Stimulated activated CD8-positive, alpha-beta memory T cell treated with anti-CD3 and anti-CD28 coated beads, Interleukin-12 subunit alpha, Interleukin-12 subunit beta, amount 100 ng/mL, for 4 hours (primary cell): ENCODE measurements at places on chromosomes 4 and X.
A peak's percentile ranks its signal among the peaks of the same experiment; 100 is the strongest.

DNA sequence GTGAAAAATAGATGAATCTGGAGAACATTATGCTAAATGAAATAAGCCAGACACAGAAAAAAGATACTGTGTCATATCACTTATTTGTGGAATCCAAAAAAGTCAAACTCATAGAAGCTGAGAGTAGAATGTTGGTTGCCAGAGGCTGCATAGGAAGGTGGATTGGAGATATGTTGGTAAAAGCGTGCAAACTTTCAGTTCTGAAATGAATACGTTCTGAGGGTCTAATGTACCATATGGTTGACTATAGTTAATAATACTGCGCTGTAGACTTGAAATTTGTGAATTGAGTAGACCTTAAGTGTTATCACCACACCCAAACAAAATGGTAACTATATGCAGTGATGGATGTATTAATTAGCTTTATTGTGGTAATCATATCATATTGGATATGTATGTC is 45.0 kb upstream of the UPRT start:
- DNase-seq = no peak

DNA sequence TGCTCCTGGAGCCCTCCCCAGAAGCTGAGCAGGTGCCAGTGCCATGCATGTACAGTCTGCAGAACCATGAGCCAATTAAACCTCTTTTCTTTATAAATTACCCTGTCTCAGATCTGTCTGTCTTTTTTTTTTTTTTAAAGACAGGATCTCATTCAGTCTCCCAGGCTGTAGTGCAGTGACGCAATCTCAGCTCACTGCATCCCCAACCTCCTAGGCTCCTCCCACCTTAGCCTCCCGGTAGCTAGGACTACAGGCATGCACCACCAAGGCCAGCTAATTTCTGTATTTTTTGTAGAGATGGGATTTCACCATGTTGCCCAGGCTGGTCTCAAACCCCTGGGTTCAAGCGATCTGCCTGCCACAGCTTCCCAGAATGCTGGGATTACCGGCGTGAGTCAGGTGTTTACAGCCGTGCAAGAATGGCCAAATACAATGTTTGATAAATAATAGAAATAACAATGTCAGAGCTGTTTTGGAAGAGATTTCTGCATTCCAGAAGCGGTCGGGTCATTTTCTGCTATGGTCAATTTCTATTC is 68.8 kb downstream of the SLC2A9 start:
- no peak for DNase-seq

DNA sequence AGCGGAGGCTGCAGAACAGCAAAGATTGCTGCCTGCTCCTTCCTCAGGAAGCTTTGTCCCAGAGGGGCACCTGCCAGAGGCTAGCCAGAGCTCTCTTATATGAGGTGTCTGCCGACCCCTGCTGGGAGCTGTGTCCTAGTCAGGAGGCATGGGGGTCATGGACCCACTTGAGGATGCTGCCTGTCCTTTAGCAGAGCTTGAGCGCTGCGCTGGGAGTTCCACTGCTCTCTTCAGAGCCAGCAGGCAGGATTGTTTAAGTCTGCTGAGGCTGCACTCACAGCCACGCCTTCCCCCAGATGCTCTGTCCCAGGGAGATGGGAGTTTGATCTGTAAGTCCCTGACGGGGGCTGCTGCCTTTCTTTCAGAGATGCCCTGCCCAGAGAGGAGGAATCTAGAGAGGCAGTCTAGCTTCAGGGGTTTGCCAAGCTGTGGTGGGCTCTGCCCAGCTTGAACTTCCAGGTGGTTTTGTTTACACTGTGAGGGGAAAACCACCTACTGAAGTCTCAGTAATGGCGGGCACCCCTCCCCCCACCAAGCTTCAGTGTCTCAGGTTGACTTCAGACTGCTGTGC is 10.9 kb downstream of the DCK start:
- DNase-seq = peak; percentile 27

- DNase-seq = no peak
Observed at GRCh38 chr4:110613745-110614144, 9.1 kb downstream of the PITX2 start.

GRCh38 chrX:48958635-48959094 is 1.3 kb upstream of the OTUD5 start:
- DNase-seq = no peak

DNA sequence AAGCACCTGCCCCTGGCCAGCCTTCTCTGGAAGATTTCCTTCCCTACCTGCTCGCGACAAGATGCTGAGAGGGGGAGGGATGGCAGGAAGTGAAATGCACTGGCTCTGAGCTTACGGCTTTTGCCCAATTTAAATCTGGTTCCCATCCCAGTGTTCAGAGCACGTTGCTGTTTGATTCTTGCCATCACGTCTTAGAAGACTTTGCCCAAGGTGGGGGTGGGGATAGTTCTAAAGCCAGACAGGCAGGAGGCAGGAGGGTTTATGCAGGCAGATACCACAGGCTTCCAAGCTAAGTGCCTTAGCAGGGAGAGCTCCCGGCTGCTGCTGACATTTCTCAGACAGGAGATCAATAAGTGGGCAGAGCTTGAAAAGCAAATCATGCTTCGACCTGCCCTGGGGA is 393.9 kb downstream of the MID1IP1 start:
- DNase-seq = no peak

GRCh38 chrX:72316408-72317110 is 10.8 kb upstream of the CITED1 start:
- no peak for DNase-seq

- DNase-seq = no peak
Observed at GRCh38 chrX:48617542-48618340, 20.4 kb downstream of the WDR13 start.

DNA sequence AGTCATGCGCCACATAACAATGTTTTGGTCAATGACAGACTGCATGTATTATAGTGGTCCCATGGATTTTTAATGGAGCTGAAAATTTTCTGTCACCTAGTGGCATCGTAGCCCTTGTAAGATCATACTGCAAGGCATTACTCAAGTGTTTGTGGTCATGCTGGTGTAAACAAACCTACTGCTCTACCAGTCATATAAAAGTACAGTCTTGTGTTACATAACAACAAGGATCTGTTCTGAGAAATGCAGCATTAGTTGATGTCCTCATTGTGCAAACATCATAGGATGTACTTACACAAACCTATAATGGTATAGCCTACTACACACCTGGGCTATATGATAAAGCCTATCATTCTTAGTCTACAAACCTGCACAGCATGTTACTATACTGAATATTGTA is 34.6 kb downstream of the COX18 start:
- DNase-seq = no peak

GRCh38 chrX:130260316-130260715 is 8.4 kb downstream of the ZNF280C start:
- no peak for DNase-seq

DNA sequence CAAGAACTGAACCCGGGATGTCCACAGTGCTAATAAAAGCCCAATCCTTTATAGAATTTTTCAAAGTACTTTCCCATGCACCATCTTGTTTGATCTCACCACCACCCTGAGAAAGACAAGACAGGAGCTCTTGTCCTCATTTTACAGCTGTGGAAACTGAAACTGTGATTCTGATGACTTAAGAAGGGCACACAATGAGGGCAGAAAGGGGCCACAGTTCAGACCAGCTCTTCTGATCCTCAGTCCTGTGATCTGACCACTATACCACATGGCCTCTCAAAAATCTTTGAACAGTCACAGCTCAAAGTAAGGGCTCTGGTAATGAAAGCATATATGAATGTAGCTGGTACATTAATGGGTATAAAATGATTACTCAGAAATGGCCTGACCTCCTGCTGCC is 127.3 kb upstream of the CPEB2 start:
- no peak for DNase-seq

- no peak for DNase-seq
Observed at GRCh38 chrX:132876523-132877338, 81.7 kb downstream of the HS6ST2 start.

GRCh38 chrX:132058975-132059374 is 35.9 kb downstream of the STK26 start:
- no peak for DNase-seq

DNA sequence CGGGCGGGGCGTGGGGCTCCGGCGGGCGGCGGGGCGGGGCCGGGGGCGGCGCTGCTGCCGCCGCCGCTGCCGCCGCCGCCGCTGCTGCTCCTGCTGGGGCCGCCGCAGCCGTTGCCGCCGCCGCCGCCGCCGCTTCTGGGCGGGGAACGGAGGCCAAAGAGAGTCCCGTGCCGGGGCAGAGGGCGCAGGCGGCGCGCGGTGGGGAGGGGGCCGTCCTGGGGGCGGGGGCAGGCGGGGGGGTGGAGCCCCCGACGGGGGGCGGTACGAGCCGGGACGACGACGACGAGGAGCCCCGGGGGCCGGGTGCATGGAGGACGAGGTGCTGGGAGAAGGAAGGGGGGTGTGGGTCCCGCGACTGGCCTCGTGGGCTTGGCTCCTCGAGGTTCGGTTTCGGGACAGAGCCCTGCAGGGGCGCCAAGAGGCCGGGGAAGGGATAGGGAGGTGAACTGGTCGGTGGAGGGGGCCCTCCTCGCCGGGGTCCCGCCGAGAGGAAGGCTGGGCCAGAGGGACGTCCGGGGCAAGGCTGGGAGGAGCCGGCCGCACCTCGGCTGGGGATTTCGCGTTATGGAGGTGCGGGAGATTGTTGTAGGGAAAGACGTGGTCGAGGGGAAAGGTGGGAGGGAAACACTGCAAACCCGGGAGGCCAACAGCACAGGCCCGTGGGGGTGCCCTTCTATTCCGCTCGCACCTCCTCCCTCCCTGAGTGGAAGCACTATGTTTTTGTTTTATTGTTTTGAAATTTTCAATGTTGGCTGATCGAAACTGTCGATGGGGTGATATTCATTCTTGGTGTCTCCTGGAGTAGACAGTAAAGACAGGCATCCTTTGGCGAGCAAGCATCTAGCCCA is 1.9 kb downstream of the BCORL1 start:
- DNase-seq = no peak

DNA sequence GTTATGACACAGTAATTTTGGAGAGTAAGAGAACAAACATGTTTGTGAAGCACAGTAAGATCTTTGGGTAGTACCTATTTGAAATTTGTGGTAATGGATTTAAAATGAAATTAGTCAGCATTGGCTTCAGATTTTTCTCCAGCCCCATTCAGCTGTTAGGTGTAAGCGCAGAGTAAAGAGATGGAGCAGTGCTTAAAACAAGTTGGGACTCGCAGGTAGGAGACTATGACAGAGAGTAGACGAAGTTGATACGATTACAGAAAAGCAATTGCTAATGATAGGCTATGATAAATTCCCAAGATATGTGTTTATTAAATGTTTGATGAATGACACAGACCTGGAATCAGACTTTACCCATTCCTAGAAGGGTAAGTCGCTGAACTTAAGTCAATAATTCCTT is 72.6 kb downstream of the CHIC2 start:
- no peak for DNase-seq

DNA sequence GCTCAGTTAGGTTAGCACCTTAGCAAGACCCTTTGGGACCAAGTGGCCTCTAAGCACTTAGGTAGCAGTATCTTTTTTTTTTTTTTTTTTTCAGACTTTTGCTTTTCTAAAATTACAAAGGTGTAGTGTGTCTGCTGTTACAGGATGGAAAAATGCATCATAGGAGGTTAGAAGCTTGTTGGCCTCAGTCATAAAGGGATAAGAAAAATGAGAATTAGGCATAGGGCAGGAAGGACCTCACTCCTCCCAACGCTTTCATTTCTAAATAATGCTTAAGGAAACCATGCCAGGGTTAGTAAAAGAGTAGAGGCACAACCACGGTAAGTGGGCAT is 148.4 kb upstream of the PLAC1 start:
- no peak for DNase-seq

DNA sequence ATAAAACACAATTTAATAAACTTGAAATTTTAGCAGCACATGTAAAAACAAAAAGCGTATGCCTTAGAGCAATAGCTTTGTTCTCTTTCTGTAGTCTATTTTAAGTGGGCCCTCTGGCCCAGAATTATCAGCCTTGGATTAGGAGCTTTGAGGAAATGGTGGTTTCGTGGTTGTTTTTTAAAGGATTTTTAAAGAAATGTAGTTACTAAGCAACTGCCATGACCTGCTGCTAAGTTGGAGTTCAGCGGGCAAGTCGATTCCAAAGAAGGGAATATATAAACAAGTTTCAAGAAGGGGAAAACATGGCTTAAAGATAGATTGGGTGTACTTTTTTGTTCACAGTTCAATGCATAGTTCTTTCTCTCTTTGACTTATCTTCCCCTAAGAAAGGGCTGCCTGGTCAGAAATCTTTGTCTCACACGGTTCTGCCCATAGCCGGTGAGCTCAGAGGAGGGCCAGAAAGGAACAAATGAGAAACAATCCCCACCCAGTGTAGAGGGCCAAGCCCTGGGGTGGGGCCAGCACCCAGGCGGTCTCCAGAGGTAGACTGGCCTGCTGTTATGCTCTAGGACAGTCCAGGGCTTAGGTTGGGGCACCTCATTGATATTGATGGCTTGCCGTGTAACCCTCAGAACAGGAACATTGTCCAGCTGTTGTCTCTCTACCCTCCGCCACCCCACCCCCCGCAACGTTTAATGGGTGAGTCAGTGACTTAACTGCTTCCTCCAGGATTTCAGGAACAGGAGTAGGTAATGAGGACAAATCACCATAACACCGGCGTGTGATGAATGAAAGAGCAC is 32.5 kb downstream of the DLG3 start:
- no peak for DNase-seq

DNA sequence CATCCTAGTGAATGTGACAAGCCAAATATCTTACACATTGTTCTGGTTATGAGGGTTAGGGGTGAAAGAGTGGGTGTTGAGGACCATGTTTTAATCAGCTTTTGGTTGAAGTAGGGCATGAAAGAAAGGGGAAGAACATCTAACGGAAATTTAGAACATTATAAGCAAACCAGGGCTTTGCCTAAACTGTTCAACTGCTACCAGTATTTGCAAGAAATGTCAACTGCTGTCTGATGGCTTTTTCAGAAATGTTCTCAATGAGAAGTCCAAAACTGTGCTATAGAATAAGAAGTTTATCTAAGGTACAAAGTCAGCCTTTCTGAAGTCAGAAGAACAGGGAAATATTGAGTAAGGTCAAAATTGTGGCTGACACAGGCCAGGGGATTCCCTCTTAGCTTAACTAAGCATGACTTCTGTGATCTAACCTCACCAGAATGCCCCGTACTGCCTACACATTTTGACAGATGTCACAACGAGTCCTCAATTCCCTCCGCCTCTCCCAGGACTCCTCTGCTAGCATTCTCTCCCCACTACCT is 67.1 kb downstream of the DTHD1 start:
- DNase-seq = peak; percentile 6

DNA sequence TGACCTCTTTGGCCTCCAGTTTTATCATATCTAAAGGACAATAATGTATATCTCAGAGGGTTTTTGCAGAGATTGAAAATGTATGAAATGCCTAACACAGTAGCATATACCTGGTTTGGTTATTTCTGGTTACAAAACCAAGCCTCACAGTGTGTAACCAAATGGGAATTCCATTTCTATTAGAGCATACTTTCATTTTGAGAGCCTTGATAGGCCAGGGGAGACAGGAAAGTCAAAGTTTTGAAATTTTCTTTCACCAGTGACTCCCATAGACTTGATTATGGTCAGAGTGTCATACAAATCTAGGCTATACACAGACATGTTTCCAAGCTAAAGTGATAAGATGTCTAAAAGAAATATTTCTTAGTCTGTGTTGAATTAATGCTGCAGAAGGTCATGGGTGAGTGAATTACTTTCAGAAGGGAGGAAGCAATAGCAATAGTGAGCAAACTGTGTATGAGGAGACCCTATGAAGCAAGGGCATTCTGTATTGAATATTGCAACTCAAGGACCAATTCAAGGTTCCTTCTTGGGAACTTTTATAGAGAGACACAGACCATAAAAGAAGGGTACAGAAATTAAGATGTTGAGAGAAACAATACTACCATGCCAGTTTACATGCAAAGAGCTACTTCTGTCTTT is 151.1 kb downstream of the PDE5A start:
- DNase-seq = no peak

- DNase-seq = no peak
Observed at GRCh38 chrX:154525606-154526490, 9.8 kb upstream of the FAM3A start.
